Stimulated activated CD8-positive, alpha-beta memory T cell treated with anti-CD3 and anti-CD28 coated beads, Interleukin-15, amount 100 ng/mL, for 4 hours (primary cell): ENCODE measurements at places on chromosomes 1 and 21.

DNA sequence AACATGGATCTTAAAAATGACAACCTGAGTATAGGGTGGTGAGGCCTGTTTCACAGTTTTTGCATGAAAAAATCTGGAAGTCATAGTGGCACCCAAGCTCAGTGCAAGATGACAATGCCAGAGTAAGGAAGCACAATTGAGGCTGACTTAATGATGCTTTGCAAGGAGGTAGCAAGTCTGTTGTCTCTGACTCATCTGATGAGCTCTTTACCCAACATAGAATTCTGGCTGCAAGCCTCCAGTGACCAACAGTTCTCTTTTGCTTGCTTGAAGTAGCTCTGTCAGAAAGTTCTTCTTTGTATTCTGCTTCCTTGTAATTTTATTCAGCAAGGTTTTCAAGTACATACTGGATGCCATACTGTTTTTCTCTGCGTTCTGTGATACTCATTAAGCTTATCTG is 117.1 kb downstream of the FOXD2 start:
- no peak for DNase-seq

- DNase-seq, result no peak
These were observed 730 bp downstream of the CDC42SE1 start for GRCh38 chr1:151058692-151059091.

GRCh38 chr1:91505086-91505485 is 4.4 kb downstream of the CDC7 start:
- no peak for DNase-seq

- DNase-seq, result no peak
These were observed 16.0 kb upstream of the PROK1 start for GRCh38 chr1:110434946-110435345.

DNA sequence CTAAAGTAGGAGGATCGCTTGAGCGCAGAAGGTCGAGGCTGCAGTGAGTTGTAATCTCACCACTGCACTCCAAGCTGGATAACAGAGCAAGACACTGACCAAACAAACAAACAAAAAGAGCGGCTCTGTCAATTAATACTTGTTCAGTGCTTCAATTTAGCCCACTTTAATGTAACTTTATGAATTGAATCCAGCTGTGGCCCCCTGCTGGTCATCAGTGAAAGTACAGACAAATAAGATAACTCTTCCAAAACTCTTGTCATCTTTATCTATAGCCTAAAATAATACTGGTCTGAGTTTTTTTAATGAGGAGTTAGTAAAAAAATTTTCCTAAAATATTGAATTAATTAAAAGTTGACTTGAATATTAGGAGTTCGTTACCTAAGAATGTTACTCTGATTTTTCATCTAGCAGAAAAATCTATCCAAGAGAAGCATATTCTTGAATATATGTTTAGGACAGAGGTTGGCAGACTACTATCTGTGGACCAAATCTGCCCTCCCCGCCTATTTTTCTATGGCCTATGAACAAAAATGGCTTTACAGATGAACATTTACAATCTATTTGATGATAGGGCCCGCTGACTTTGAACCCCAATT is 26.1 kb downstream of the ATP5PF start:
- peak; percentile 13 for DNase-seq

- no peak for DNase-seq
These were observed 40.6 kb upstream of the GREM2 start for GRCh38 chr1:240652549-240652948.

GRCh38 chr1:179637211-179637860 is 45.7 kb downstream of the TDRD5 start:
- no peak for DNase-seq

- no peak for DNase-seq
These were observed 1.1 kb upstream of the KCNQ4 start for GRCh38 chr1:40782371-40782956.

DNA sequence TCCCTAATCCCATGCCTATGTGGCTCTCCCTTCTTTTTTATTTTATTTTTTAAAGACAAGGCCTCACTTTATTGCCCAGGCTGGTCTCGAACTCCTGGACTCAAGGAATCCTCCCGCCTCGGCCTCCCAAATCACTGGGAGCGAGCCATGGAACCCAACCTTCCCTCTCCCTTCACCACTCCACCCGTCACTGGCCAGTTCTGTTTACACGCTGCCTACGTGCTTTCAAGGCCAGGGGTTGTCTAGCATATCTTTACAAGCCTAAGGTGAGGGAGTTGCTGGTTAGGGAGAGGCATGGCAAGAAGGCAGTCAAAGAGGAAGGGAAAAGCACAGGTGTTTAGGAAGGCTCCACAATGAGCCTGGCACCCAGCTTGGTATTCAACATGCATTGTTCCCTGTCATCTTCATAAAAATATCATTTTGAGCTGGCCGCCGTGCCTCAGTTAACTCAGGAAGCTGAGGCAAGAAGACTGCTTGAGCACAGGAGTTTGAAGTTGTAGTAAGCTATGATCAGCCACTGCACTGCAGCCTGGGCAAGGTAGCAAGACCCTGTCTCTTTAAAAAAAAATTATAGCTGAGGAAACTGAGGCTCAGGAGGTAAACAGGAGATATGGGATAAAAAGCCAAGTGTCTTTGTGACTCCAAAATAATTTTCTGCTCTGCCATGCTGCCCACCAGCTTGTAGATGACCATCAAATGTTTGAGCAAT is 1.1 kb downstream of the RHBDL2 start:
- no peak for DNase-seq

GRCh38 chr1:81340239-81340638 is 460.5 kb upstream of the ADGRL2 start:
- DNase-seq, result no peak

DNA sequence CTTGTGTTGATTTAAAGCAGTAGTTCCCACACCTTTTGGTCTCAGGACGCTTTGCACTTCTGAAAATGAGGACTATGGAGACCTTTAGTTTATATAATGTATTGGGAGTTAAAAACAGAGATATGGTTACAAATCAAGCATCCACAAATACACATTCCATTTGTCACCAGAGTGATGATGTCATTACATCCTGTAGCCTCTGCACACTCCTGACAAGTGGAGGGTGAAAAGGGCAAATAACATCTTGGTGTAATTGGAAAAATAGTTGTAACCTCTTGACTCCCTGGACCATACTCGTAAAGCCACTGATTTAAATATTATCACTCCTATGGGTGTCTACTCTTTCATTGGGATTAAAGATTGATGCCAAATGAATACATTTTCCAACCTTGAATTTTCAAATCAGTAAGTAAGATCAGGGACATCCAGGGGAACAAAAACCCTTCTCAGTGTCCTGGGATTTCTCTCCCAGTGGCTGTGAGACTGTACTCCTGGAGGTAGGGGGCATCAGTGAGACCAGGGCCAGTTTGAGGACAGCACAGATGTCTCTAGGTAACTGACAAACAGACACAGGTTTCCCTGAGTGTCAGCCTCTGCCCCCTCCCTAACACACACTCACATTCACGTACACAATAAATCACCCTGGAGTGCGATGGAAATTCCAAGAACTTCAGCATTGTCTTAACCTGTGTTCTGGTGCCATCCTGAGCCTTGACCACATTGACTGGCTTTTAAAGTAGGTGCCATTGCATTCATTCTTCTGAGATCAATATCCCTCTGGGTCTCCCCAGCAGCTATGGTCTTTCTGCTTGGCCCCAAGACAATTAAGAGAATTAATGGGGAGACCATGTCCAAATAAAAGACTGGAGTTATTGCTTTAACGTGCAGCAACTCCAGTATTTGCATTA is 63.0 kb downstream of the NR5A2 start:
- DNase-seq, result no peak

DNA sequence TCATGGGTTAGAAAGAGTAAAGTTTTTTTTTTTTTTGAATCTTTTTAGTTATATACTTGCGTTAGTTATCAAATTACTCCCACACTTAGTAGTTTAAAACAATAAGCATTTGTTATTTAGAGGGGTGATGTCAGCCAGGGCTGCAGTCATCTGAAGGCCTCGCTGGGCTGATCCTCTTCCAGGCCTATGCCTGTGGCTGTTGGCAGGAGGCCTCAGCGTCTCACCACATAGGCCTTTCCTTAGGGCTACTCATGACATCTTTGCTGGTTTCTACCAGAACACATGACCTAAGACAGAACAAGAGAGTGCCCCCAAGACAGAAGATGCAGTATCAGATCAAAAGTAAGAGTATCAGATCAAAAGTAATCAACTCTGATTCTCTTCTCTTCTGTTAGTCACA is 167.4 kb downstream of the HHAT start:
- DNase-seq, result no peak

DNA sequence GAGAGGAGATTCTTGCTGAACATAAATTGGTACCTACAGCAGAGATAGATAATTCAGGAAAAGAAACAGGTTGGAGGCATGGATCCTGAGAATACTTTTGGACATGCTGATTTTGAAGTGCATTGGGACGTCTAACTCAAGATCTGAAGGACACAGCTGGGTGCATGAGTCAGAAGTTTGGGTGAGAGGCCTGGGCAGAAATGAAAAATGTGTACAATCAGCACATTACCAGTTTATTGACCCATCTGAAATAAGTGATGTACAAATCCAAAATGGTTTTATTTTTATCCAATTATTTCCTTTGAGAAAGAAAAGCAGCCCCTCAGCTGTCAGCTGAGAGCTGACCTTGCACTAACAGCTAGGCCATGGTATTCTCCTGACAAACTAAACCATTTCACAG is 975.2 kb upstream of the B3GALT2 start:
- DNase-seq, result no peak

DNA sequence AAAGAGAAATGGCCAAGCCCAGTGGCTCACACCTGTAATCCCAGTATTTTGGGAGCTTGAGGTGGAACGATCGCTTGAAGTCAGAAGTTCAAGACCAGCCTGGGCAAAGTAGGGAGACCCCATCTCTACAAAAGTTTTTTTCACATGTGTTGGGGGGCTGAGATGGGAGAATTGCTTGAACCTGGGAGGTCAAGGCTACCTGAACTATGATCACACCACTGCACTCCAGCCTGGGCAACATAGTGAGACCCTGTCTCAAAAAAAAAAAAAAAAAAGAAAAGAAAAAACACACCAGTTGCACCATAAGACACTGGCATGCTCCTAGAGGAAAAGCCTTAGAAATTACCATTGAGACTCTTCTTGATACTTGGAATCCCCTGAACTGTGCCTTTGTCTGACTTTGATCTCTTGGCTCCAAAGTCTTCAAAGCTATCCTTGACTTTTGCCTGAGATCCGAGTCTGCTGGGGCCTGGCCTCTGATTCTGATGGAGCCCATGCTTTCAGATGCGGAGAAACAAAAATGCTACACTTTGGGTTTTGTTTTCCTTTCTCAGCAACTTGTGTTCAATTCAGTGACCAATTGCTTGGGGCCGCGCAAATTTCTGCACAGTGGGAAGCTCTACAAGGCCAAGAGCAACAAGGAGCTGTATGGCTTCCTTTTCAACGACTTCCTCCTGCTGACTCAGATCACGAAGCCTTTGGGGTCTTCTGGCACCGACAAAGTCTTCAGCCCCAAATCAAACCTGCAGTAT is 33.7 kb downstream of the ATP5PO start:
- DNase-seq, result no peak

DNA sequence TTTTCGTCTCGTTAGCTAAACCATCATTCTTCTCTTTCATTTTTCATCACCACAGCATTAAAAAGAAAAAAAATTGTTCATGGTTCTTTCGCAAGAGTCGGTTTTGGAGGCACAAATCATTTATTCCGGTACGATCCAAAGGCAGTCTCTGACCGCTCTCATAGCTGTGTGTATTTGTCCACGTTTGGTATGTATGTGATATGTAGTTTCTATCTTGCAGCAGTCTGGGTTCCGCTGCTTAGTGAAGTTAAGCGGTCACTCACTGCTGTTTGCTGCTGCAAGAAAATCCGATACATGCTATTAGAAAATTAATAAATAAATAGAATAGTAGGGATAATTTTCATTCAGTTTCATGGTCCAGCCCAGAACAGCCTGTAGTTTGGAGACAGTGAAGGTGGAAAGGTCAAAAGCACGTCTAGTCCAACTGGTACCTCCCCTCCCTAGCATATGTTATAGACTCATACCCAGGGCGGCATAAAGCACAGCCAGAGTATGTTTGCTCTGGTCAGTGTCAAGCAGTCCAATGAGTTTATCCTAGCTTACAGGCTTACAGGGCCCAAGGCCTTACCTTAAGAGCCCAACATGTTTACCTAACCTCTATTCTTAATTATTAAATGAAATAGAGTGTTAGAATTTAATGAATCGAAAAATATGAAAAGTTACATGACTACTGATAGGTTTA is 2.5 kb downstream of the FMN2 start:
- no peak for DNase-seq

DNA sequence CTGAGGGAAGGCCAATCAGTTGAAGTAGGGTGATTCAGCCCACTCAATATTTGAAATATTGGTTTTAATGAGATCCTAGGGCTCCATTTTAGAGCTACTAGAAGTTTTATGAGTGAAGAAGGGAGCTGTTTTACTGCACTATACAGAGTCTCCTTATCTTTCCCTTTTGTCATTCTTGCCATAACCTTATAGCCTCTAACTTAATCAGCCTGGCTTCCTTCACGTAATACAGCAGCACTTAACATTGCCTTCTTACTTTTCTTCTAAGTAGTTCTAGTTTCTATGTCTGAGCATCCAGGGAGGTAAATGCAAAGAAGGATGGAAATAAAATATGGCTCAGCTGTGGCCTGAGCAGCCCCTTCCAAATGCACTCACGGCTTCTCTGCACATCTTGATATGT is 299.3 kb downstream of the KIF26B start:
- no peak for DNase-seq

- DNase-seq, result no peak
These were observed 405 bp upstream of the RAB29 start for GRCh38 chr1:205775717-205776056.

DNA sequence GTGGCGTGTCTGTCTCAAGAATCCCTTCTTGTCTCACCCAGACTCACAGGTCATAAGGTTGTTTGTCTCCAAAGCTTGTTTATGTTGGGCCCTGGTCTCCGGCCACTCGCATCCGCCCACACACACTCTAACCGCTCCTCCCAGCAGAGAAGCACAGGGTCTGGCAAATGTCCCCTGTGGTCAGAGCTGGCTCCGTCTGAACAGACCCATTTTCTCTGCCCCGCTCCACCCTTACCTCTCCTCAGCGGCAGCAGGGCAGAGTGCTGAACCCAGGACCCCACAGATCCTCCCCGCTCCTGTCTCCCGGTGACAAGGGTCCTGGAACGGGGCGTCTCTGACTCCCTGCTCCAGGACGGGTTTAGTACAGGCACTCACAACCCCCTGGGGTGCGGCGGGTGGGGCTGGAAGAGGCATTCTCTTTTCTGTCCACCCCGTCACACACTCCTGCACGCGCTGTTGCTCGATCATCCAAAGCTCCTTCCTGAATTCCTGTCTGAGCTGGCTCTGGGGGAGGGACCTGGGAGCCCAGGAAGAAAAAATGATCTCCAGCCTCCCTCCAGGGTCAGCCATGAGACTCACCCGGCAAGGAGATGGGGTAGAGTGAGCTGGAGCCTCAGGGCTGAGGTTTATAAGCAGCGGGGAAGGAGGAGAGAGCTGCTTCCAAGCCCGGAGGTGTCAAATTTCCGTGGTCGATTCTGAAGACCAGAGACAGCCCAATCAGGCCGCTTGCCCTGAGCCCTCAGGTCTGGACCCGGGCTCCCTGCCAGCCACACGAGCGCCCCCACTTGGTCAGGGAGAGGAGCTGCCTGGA is at the start of gene S100A13:
S100A13 (minus strand) TSS at position 602 of the 811 bp plus-strand sequence. CDS start 1,033 bp downstream, outside the sequence.
- no peak for DNase-seq

- DNase-seq, result no peak
These were observed 7.3 kb downstream of the EDEM3 start for GRCh38 chr1:184747089-184747955.
